ENCODE measurements at places on chromosomes 2 and 18.

- DNase-seq: no peak
These were observed 129.7 kb upstream of the MGAT5 start for GRCh38 chr2:134124047-134124753.

- DNase-seq: peak; percentile 44
These were observed at the start of gene PROKR1 for GRCh38 chr2:68643011-68643873. TSS of gene PROKR1 (plus strand) at chr2:68643579. CDS start at chr2:68645822, 2,243 bp downstream.

- no peak for DNase-seq
These were observed 26.5 kb upstream of the ERICH2 start for GRCh38 chr2:170743530-170744239.

DNA sequence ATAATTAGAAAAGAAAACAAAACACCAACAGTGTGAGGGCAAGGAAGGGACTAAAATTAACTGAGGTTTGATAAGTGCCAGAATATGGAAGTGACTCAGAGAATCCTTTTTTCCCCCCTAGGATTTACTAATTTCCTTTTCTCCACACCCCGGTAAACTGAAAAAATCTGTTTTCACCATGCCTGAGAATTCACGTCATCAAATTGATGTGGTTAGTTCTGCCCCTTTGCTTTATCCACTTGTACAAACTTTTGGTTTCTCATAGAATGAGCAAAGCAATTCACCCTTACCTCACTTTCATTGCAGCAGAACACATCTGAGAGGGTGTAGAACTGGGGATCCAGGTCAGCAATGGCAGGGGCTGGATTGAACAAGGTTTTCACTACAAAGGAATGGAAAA lies 57.8 kb downstream of the RBKS start:
- no peak for DNase-seq

DNA sequence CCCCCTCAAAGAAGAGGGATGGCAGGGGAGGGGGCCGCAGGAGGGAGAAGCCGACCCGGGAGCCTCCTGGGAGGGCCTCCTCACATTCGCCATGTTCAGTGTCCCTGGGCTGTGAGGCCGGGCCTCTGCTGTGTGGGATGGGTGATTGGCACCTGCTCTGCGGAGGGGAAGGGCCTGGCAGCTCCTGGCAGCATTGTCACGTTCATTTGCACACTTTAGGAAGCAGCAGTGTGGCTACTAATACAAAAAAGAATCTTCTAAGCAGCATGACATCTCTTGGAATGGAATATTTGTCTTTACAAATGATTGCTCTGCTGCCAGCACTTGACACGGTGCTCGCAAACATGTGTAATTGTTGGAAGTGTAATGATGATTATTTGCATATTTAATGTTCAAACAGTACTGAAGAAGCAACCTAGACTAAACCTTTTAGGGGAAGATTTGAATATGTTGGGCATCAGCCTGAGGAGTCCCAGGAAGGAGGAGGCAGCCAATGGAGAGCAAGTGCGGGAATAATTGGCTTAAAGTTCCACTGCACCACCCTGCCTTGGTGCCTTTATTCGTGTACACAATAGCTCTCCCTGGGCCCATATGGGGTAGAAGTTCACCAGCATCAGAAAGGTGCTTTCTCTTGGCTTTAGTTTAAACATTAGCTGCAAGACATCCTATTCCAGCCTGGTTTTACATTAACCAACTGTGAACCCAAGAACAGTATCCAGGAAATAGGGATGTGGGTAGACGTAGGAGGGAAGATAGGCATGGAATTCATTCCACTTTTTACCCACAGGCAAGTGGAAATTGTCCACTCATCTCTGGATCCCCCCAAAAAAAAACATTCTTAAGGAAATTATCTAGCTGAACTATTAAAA lies 404.9 kb downstream of the TMEM182 start:
- no peak for DNase-seq

DNA sequence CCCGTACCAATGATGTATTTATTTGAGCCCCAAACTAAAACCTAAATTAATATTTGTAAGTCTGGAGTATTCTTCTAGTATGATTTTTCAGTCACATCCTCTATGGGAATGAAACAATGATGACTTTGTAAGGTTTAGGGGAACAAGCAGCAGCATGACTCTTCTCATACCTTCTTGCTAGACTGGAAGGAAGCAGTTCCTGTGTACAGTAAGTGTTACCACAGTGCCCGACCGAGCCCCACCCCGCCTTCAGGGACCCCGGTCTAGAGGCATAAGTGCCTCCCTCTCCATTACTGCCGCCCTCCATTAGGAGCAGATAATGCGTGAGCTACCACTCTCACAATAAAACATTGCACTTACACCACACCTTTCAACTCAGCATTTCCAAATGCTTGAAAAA lies 599.3 kb downstream of the ARHGAP15 start:
- DNase-seq: no peak

DNA sequence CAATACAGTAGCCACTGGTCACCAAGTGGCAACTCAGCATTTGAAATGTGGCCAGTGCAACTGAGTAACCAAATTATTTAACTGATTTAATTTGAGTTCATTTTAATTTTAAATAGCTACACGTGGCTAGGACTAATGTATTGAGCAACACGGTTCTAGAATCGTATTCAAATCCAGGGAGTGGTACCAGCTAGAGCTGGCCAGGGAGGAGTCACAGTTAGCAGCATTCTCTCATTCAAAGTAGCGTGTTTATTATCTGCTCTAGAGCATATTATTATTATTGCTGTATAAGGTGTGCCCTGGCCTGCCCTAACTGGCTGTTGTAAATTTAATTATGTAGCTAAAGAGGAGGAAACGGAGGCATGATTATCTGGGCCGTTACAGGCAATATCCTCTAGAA lies 92.9 kb downstream of the GALNT3 start:
- no peak for DNase-seq

DNA sequence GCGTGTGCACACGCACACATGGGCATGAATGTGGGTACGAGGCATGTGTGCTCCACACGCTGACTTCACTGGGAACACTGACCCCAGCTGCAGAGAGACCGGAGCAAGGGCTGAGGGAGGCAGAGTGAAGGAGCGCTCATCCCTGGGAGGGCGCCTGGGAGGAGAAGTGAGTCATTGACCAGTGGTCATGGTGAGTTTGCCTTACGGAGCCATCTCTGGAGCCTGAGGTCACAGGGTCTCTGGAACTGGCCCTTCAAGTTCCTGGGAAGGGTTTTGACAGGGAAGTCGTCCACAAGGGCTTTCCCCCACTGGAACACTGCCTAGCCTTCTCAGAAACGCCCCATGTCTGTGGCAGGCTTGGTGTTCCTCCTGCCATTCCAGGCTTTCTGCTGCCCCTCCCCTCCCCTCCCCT lies 14.3 kb upstream of the TMEM185B start:
- no peak for DNase-seq

DNA sequence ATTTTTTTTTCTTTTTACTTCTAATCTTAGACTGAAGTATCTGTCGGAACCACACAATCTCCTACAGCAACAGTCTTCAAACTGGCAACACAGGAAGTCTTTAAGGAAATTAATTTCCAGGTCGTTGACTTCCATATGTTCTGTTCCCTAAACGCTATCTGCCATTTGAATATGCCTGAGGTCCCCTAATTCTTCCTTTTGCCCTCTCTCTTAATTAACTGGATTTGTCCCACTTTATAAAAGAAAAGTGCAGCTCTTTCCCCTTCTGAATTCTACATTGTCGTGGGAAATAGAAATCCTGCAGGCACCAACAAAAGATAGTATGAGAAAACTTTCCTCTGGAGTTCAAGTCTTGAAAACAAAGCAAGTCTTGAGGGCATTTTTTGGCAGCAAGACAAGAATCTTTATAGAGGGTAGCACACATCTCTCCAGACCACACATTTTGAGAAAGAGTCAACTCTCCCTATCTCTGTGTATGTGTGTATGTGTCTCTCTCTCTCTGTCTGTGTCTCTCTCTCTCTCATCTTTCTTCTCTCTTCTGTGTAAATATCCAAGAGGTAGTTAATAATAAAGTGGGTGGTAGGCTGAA lies 879.8 kb downstream of the SOCS6 start:
- no peak for DNase-seq

DNA sequence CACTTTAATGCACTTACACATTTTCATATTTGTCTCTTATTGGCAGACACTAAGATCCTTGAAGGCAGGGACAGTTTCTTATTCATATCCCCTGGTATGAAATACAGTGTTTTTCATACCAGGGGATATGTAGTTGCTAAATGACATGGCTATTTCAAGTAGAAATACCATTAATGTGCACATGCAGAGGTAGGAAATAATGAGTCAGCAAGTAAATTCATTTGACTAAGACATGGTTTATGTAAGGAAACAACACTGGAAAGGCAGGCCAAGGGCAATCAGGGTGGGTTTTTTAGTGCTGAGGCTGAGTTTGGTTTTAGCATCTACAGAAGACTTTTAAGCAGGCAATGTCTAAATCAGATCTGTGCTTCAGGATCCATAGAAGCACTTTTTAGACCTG lies 155.9 kb downstream of the WDPCP start:
- DNase-seq: no peak

GRCh38 chr2:35548171-35548570 lies 807.4 kb upstream of the CRIM1 start:
- no peak for DNase-seq

GRCh38 chr2:3139906-3140305 lies 237.7 kb downstream of the EIPR1 start:
- no peak for DNase-seq

- no peak for DNase-seq
These were observed 384.6 kb downstream of the NRXN1 start for GRCh38 chr2:50647381-50647780.

DNA sequence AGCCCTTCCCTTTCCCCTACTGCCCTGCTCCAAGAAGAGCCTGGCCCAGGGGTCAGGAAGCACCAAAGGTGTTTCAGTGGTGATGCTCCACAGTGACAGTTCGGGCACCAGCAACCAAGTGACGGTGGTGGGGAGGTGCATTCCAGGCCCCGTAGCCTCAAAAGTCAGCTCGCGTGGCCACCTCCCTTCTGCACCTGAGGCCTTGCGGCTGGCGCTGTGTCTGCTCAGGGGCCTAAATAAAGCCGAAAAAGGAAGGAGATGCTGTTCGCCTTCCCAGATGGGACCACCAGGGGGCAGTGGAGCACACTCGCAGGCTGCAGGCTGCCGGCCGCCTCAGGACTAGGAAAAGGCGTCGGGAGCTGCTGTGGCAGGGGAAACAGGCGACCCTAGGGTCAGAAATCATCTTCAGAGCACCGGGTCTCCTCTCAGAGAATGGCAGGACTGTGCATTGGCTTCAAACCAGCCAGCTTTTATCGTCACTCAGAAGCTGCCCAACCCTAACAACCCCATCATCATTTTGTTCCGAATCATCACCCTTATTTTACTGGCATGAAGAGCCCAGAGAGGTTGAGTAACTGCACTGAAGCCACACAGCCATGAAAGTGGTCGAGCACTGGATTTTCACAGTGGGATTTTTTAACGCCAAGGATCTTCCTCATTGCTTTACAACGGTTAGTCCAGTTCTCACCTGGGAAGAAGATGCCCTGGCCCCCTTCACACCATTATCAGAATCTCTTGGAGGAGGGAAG lies 213.0 kb upstream of the CELF4 start:
- peak; percentile 69 for DNase-seq

GRCh38 chr2:74033375-74033774 lies 48.7 kb downstream of the TET3 start:
- no peak for DNase-seq

- no peak for DNase-seq
These were observed 47.6 kb downstream of the POLE4 start for GRCh38 chr2:75006041-75006440.

DNA sequence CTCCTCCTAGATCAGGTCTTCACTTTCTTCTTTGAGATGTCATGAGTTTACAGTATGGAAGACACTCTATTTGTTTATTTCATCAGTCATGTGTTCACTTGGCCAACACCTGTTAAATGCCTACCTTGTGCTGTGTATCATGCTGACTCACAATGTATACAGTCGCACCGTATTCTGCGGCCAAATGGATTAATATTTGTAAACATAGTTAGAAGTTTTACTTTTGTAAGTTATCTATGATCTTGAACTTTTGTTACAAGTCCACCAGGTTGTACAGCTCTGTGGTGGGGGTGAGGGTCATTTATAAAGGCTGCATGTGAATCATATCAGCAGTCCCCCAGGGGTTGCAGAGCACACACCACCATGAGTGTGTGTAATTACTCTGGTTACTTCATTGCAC lies 408.7 kb upstream of the NRP2 start:
- no peak for DNase-seq

GRCh38 chr18:74513149-74513882 lies 17.2 kb downstream of the CNDP2 start:
- DNase-seq: no peak

DNA sequence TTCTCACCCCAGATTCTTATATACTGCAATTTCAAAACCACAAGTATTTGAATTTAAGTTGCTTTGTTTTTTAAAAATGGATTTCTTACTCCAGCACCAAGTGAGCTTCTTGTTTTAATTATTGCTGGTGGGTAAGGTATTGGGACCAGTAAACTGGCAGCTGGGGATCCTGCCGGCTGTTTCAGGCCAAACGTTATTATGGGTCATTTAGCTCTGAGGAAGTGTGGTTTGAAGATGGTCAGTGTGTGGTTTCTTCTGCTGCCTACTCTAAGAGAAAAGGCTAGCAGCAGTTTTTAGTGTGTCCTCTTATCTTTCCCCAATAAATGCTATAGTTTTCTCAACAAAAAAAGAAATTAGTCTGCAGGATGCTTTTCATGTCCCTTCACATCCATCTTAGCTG lies 30.6 kb downstream of the CFAP221 start:
- no peak for DNase-seq

GRCh38 chr2:234146087-234146826 lies 95.8 kb downstream of the SPP2 start:
- DNase-seq: no peak

- DNase-seq: no peak
These were observed 6.2 kb downstream of the CCBE1 start for GRCh38 chr18:59690996-59691395.

DNA sequence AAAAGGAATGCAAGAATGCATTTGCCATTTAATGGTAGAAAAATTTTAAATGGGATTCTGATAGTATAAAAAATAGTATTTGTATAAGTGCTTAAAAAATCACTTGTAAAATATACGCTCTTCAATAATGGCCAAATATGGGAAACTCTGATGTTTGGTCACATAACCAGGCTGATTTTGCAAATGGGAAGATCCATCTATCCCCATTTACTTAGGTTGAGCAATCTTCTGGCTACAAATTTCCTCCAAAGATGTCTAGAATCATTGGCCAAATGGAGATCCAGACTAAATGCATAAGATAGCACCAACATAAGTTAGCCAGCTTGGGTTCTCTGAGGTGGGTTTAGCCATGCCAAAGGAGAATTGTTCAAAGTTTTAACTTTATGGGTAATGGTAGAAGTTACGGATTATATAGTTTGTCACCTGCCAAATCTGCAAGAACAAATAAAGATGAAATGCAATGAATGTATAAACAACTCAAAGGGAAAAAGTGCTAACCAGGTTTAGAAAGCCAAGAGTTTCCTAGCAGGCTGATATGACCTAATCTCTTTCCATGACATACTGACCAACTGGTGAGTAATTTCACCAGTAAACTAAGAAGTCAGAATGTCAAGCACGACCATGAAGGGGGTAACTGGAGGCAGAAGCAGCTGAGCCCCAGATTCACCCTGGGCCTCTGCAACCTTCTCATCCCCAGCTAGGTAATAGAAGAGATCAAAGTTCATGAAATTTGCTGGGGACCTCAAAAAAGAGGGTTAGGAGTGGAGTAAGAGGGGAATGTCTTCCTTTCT lies 10.0 kb downstream of the RHOB start:
- no peak for DNase-seq

Data from NT2/D1 (cell line).